Left ventricle myocardium superior (tissue), 1 donor: ENCODE measurements at places on chromosomes 4 and X.

DNA sequence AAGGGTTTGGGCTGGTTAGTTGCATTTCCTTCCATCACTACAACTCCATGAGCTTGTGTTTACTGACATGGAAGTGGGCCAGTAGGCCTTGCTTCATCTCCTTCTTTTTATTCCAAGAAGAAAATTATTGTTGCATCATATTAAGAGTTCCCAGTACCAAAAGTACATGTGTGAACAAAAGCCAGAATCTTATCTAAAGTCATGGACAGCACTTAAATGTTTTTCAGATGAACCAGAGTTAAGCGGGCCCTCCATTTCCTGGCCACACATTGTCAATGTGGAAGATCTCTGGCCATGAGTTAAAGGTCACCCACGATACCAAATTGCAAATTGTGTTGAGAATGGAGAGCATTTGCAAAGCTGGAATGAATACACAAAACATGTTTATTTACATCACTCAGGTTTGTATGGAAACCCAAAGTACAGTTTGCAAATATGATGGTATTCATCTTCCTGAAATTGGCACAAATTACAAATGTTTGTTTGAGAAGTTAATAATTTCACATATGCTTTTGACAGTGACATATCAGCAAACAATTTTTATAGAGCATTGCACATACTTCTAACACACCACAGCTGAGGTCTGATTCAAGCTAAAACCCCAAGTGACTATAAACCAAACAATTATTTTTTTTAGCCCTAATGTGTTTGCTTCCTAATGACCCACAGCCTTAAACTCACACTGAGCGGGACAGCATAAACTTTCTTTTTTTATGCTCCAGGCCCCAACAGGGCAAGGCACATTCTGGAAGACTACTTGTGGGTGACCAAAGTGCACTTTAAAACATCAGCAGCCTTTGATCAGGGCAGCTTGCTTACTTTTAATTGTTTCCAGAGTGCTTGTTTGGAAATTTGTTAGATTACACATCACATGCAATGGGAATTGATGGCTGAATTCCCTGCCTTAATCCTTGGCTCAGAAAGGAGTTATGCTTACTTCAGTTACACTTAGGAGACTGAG, 502.9 kb upstream of the SLIT2 start:
- peak; percentile 20 for DNase-seq

DNA sequence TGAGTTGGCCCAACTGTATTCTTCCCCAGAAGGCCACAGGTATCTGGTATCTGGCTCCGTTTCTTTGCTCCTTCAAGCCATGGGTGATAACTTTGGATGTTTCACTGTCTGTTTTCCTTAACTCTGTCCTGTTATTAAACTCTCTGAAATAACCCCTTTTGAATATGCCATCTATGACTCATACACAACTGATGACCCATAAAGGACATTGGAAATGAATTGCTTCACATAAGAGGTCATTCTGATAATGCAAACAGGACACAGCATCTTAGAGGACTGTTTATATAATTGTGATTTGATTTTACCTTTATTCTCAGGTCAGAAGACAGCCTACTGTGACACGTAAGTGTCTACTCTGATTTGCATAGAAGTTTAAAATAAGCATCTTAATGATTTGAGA, 227.7 kb downstream of the VEGFC start:
- no peak for DNase-seq

- DNase-seq = no peak
These were observed 43.6 kb upstream of the IL1RAPL2 start for GRCh38 chrX:104522386-104522785.

DNA sequence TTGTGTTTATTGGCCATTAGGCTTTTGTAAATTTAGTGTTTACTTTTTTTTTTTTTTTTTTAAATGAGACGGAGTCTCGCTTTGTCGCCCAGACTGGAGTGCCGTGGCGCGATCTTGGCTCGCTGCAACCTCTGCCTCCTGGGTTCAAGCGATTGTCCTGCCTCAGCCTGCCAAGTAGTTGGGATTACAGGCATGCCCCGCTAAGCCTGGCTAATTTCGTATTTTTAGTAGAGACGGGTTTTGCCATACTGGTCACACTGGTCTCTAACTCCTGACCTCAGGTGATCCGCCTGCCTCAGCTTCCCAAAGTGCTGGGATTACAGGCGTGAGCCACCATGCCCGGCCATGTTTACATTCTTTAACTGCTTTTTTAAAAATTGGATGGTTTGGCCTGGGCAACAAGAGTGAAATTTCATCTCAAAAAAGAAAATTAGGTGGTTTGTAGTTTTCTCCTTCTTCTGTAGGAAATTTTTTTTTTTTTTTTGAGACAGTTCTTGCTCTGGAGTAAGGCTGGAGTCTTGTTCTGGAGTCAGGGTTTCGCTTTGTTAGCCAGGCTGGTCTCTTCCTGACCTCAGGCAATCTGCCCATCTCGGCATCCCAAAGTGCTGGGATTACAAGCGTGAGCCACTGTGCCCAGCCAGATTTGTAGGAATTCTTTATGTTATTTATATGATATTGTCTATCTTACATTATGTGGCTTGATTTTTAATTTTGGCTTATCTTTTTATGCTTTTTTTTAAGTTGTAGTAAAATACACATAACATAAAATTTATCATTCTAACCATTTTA, 15.1 kb downstream of the UBE2K start:
- DNase-seq = no peak

DNA sequence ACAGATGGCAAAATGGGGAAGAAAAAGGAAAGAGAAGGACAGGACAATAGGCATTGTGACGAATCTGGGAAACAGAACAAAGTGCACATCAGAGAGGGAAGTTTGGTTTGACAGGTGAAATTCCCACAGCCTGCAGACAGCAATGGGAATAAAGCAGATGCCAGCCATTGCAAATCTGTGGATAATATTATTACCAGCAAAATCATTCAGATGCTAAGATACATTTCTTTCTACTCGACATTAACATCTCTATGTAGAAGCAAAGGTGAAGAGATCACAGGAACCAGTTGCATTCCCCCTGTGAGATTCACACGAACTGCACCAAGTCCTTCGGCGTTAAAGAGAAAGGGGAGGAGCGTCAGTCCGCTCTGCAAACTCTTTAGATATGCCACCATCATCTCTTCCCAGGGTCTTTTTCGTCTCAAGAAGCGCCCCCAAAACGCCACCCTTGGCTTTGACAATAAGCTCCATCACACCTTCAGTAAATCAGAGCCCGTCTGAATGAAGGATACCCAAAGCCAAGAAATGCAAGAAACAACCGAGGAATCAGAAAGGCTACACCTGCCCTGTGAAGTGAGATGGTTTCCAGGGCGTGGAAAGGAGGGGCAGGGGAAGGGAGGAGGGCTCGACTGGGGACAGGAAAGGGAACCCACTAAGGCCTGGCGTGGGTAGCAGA, 1.9 kb downstream of the NEUROG2 start:
- DNase-seq = no peak

- DNase-seq = no peak
These were observed 12.4 kb downstream of the PHKA2 start for GRCh38 chrX:18971506-18971905.

GRCh38 chrX:123087326-123087725, 96.8 kb upstream of the GRIA3 start:
- DNase-seq = no peak

DNA sequence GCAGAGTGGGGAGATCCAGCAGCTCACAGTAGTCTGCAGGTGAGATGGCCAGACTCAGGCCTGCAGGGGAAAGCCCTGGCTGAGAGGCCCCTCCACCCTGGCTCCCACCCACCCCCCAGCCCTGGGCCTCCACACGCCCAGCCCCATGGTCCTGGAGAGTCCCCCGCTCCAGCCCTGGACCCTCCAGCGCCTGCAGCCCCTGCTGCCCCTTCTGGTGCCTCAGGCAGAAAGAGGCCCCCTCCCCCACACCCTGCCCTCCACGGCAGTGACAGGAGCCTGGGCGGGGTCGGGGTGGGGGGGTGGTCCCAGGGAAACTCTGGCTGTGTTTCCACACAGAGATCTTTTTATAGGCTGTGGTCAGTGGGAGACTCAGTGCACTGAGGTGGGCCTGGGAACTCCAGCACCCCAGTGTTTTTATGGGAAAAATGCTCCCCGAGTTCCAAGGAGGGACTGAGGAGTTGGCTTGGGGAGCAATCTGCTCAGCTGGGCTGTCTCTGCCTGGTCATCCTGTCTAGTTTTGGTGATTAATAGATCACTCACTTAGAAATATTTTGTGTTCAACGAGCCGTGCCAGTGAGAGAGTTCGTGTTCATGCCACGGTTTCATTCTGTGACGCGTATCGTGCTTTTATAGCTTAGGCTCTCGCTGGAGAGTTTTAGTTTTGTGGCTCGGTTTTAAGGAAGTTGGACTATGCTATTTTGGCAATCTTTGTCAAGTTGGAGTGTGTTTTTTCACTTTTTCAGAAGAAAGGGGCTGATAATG, 53.1 kb upstream of the HGFAC start:
- DNase-seq = no peak

GRCh38 chr4:6297266-6297815, 27.7 kb downstream of the WFS1 start:
- no peak for DNase-seq

- no peak for DNase-seq
These were observed 180.7 kb upstream of the PGRMC2 start for GRCh38 chr4:128468123-128468989.

- no peak for DNase-seq
These were observed 76.6 kb downstream of the ARHGAP10 start for GRCh38 chr4:147808447-147808846.

- peak; percentile 7 for DNase-seq
These were observed 21.1 kb downstream of the FLNA start for GRCh38 chrX:154353172-154353843.

DNA sequence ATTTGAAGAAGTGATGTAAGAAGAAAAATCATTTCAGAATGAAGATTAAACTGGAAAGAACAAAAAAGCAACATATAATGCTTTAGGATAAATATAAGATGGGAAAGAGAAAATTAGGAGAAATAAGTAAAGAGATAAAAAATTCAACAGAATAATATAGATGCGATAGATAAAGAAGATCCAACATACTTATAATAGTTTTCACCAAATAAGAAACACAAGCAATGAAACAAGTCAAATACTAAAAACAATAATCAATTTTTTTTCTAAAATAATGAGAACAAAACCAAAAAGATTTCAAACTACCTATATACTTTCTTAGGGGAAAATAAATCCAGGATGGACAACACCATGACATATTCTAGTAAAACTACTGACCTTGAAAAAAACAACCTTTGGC, 10.1 kb upstream of the DKK2 start:
- DNase-seq = no peak

GRCh38 chr4:102761906-102762305, 1.1 kb upstream of the MANBA start:
- no peak for DNase-seq

GRCh38 chr4:173880897-173881296, 350.9 kb upstream of the HAND2 start:
- no peak for DNase-seq

DNA sequence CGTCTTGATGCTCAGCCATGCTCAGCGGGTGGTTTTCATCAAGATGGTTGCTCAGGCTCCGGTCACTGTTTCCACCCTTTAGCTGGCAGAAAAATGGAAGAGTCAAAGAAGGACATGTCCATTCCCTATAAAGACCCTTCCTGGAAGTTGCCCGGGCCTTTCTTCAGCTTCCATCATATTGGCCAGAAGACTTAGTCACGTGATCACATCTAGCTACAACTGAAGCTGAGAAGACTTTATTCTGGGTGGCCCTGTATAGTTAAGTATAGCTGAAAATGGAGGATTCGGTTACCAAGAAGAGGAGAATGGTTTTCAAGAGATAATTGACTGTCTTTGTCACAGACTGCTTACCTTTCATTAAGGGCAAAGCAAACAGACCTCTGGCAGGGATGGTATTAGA, 296.7 kb upstream of the CASK start:
- no peak for DNase-seq

DNA sequence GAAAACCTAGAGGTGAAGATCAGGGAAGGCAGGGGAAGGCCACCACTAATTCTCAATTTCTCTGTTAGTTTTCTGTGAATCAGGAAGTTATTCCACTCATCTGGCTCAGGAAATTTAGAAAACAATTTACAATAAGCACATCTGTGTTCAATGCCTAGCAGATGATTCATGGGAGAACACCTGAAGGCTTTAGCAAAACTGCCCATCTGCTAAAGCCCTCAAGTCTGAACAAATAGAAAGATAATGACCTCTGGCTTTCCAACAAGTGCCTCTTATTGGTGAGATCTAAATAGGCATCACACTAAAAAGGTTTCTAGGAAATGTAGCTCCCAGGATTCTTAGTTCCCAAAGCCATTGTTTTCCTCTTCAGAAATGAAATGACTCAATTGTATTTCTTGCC, 122.1 kb upstream of the GNPDA2 start:
- no peak for DNase-seq

- DNase-seq = no peak
These were observed 374.6 kb upstream of the SLC7A11 start for GRCh38 chr4:138616775-138617174.
